Activated effector memory CD4-positive, alpha-beta T cell treated with anti-CD3 and anti-CD28 coated beads, Interleukin-2, amount 50 U/mL, for 16 hours (primary cell): ENCODE measurements at places on chromosomes 12 and 14.

DNA sequence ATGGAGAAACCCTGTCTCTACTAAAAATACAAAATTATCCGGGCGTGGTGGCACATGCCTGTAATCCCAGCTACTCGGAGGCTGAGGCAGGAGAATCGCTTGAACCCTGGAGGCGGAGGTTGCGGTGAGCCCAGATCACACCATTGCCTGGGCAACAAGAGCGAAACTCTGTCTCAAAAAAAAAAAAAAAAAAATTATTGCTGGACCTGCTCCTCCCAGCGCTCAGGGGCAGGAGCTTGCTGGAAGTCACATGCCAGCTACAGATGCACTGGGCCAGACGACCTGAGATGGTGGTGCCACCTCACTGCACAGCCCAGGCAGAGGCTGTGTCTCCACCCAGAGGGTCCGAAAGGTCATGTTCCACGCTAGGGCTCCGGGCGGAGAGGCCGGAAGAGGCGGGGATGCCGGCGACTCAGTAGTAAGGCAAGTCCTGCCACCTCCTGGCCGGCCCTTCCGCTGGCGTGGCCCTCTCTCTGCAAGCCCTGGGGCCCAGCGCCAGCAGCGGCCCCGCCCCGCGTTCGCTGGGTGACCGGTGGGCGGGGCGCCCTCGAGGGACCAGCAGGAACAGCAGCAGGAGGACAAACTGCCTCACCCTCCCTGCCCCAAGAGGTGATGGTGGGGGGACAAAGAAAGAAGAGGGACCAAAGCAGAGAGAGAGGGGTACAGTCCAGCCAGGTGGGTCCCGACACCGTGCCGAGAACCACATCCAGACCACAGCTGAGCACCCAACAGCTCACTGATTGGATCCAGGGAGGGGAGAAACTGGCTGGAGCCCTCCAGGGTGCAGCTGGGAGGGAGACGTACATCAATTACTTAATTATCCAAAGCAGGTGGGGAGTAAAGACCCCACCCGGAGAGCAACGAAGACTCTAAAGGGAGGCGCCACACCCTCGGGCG lies 3.6 kb upstream of the RHOF start:
- DNase-seq: no peak

- no peak for DNase-seq
Observed at GRCh38 chr12:124551268-124552144, 15.9 kb downstream of the NCOR2 start.

DNA sequence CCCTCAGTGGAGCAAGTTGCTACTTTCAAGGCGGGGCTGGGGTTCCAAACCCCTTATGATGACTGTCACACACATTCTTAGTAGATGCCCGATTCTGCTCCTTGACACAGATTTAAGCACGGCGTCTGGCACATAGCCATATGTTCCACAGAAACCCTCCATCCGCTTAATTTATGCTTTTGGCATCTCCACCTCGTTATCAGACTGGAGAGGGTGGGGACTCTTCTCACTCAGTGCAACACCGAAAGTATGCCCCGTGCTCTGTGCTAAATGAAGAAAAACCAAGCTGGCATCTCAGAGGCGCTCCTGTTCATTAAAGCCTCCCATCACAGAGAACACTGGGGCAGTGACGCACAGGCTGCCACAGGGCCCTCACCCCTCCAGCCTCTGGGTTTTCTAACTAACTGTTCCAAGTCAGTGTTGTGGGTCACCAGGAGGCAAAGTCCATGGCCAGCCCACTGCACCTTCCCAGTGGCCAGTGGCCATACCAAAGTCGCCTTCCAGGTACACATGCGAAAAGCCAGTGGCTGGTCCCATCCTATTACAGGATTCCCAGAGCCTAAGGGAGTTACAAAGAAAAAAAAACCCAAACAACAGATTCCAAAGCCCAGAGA lies 27.3 kb downstream of the CCDC88C start:
- no peak for DNase-seq

DNA sequence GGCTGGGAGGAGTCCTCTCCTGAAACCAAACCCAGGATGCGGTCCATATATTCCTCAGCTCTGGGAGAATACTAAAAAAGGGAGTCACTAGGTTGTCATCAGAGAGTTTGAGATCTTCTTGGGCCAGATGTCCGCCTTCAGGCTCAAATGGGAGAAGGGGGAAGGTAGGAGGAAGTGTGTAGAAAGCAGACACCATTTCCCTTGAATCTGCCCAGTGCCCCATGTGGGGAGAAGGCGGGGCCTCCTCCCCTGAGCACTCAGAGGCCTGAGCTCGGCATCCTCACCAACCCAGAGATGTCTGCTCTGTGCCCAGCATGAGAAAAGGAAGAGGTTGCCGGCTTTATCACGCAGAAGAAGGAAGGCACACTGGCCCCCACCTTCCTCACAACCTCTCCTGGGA lies 37.3 kb downstream of the LTBP2 start:
- DNase-seq: no peak

- no peak for DNase-seq
Observed at GRCh38 chr12:117161460-117162166, 28.7 kb downstream of the FBXO21 start.

DNA sequence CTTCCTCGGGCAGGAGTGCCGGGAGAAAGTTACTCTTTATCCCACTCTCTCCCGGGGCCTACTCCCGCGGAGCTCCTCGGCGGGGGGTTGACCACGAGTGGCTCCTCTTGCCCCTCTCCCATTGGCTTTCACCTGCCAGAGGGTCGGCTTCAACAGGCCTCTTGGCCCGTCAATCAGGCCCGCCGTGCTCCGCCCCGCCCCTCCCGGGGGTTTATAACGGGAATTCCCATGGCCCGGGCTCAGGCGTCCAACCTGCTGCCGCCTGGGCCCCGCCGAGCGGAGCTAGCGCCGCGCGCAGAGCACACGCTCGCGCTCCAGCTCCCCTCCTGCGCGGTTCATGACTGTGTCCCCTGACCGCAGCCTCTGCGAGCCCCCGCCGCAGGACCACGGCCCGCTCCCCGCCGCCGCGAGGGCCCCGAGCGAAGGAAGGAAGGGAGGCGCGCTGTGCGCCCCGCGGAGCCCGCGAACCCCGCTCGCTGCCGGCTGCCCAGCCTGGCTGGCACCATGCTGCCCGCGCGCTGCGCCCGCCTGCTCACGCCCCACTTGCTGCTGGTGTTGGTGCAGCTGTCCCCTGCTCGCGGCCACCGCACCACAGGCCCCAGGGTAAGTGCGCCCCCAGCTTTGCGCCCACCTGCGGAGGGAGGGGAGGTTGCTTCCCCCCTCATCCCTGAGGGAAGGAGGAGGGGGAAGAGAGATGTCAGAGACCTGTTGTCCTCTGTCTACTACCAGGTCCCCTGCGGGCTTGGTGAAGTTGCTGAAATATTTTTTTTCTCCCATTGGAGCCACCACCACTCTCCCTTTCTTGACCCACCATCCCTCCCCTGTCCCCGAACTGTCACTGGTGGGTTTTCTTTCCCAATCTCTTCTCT lies at the start of gene SMOC1:
Gene SMOC1 (plus strand): TSS at position 242 of the 869 bp plus-strand sequence. CDS start 263 bp downstream, at position 505.
- no peak for DNase-seq

- DNase-seq: no peak
Observed at GRCh38 chr14:91985008-91985407, 37.5 kb upstream of the FBLN5 start.

GRCh38 chr14:70422538-70422937 lies 5.6 kb upstream of the SYNJ2BP start:
- no peak for DNase-seq

DNA sequence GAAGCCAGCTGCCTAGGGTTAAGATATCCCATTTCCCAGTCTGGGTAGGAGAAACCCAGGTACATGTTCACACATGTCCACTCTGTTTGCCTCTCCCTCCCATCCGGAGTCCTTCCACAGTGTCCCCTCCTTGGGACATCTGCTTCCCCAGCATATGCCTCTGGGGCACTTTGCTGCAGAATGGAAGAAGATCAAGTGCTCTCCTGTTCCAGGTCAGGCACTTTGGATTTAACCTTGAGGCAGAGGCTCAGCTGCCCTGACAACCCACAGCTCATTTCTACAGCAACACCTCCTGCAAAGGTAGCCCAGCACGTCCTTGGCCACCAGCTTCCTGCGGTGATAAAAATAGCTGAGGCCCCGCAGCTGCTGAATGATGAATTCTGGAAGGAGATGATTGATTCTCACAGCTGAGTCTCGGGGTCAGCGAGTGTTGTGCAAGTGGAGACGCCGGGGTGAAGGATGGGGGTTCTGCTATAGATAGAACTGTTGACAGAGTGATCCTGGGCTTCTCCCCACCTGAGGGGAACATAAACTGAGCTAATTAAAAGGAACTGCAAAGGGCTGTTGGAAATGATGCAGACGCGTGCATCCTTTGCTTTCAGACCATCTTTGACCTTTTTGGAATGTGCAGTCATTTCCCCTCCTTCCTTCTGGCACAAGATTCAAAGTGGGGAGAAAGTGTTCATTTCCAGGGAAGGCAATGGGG lies 145.0 kb downstream of the SLC38A6 start:
- no peak for DNase-seq

GRCh38 chr14:100611811-100612480 lies 24.7 kb upstream of the BEGAIN start:
- peak; percentile 45 for DNase-seq

- no peak for DNase-seq
Observed at GRCh38 chr14:89955022-89955744, 544 bp upstream of the TDP1 start.
